ENCODE measurements at places on chromosomes 2 and 18.
A peak's percentile ranks its signal among the peaks of the same experiment; 100 is the strongest.

- DNase-seq, result no peak
Observed at GRCh38 chr18:52130624-52131301, 209.2 kb upstream of the DCC start.

DNA sequence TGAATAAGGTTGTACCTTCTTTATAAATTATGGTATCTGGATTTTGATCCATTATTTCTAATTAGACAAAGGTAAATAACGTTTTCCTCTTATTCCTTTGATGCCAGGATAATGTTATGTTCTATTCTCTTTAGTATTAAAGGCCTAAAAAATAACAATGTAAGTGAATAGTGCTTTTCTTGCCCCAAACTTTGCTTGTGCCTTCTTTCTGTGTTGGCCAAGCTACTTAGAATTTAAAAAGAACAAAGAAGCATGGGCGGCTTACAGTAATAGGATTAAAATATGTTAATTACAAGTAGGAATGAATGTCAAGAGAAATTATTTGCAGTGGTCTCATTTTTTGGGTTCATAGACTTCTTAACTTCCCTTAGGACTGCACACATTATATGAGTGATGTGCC is 105.0 kb upstream of the FSIP2 start:
- no peak for DNase-seq

DNA sequence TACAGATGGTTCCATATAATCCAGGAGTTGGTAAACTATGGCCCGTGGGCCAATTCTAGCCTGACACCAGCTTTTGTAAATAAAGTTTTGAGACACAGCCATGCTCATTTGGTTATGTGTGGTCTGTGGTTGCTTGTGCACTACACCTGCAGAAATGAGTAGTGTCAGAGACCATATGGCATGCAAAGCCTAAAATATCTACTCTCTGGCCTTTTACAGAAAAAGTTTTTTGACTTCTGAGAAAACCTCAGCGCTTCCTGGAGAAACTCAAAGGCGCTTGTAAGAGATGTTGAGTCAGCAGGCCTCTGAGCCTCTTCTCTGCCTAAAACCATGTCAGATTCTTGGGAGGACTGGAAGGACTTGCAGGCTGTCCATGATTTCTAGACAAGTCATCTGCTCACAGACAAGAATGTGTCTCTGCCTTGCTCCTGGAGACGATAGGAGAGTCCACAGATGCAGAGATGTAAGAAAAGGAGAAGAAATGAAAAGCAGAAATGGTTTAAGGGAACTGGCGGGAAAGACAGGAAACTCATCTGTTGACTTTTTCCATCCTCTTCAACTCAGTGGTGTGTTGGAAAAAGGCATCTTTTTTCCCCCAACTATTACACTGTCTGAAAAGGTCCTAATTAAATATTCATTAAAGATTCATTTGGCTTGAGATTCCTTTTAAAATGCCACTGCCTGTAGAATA is 5.2 kb downstream of the TTC39C start:
- DNase-seq, result peak; percentile 73

GRCh38 chr18:31950583-31950982 is 7.7 kb upstream of the TRAPPC8 start:
- DNase-seq, result no peak

DNA sequence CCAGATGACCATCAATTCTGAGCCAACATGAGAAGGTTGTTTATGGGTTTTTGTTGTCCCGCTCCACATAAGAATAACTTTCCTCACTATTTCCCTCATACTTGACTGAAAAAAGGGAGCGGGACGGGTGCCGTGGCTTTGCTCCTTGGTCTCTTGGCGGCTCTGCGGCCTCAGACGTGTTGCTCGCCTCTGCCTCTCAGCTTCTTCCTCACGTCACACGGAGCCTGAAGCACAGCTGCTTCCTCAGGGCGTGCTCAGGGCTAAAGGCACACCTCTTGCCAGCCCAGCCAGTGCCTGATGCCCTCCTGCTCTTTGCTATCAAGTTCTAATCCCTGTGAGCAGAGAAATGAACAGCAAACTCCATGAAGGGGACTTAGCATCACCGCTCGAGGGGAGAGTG is 17.9 kb upstream of the ID2 start:
- DNase-seq, result no peak

DNA sequence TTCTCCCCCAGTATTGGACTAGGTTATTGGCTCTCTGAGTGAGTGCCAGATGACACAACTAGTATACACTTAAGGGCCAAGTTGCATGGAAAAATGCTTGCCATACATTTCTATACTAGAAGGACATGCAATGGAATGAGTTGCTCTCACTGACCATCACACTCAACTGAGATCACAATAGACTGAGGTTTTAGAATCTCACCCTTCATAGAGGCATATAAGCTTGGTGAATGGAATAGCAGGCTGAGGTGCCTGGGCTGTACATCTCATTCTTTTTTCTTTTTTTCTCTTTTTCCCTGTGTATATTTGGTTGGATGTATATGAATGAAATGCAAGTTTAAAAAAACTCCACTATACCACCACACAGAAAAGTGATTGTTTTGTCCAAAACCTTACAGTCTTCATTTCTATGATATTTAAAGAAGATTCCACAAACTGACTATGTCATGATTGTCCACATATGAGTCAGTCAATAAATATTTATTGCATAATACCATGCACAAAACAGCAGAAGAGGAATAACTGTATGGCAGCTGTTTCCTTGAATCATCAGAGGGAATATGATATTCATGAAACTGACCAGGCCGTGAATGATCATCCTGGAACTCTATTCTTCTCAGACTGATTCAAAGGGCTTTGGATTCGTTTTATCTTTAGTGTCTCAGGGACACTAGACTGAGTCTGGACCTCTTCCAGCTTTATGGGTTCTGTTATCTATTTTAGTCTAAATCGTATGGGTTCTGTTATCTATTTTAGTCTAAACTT is 122.6 kb upstream of the STK17B start:
- no peak for DNase-seq

- DNase-seq, result no peak
Observed at GRCh38 chr2:109174626-109175349, 45.8 kb downstream of the SH3RF3 start.

DNA sequence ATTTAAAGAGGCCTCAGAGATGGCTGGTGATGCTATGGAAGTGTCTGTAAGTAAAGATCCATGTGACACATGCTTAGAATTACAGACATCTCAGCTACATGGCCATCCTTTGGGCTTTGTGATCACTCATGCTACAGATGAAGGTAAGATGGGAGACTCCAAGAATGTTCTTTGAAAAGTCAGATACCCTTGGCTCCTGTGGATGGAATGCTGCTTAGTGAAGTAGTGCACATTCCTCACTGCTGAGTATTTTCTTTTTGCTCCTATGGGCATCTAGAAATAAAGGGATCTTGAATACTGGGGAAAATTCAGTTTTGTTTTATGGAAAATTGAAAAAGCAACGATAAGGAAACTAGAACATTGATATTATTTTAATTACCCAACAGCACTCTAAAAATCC is 55.2 kb upstream of the REV1 start:
- no peak for DNase-seq

GRCh38 chr2:117108741-117109267 is 705.7 kb upstream of the DDX18 start:
- no peak for DNase-seq

- DNase-seq, result no peak
Observed at GRCh38 chr2:48345176-48345575, 184.8 kb upstream of the STON1 start.

DNA sequence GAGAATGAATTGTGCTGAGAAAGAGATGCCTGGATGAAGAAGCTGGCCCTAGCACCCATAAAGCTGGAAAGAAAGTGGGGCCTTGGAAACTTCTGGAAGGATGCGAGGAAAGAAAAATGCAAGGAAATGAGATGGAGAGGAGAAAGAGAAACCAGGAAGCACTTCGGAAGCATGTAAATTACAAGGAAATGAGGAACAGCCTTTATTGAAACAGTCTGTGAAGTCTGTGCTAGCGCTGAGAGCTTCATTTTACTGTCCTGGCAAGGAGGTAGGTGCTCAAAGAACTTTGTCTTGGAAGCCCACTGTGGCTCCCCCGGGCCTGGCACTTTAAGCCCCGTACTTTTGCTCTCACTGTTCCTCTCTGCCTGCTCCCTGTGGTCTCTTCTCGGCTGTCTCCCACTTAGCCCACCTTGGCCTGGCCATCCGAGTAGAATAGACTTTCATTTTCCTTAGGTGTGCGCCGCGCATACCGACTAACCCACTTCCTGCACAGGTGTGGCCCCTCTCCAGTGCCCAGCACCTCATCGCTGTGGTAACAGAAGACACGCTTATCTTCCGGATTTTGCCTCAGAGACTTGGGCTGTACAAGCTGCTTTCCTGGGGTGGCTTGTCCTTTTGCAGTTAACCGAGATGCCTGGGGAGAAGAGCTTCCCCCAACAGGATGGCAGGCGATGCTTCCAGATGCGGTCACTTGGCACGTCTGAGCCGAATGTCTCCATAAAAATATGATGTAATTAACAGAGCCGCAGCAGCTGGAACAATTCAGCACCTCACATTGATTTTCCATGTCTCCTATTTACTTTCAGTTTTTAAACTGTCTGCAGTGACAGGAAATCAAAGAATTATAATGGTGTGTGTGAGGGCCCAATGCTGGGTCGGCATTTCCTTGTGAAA is 199.6 kb downstream of the HRH4 start:
- peak; percentile 38 for DNase-seq

GRCh38 chr2:174326161-174327020 is 8.4 kb upstream of the SP9 start:
- DNase-seq, result peak; percentile 28

DNA sequence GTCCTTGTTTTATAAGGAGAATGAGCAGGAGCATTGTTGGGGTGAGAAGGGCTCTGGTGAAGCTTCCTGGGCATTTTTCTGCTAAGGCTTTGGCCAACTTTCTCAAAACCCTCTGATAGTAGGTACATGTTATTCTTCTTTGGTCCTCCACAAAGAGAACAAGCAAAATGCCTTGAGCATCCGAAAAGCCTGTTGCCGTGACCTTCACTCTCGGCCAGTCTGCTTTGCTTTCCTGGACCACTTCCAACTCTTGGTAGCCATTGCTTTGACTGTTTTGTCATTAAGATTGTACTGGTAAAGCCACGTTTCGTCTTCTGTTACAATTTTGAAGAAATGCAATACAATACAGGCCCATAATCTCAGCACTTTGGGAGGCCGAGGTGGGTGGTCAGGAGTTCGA is 27.4 kb upstream of the ALLC start:
- DNase-seq, result no peak

GRCh38 chr2:42974721-42975717 is 182.6 kb upstream of the HAAO start:
- peak; percentile 50 for DNase-seq

DNA sequence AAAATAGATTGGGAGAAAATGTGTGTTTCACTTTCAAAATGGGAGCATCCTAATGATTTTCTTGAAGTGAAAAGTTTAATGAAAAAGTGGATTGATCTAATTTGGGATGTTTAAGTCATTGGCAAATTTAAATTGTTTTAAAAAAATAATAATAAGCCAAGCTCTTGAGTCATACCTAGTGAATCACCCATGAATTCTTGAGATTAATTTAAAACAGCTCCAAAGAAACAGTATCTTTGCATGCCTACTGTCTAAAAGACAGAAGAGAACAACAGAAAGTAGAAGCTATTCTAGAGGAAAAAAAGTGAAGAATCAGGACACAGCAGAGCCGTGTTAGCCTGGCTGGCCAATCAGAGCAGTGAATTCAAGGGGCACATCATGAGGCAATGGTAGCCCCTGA is 7.7 kb downstream of the ACVR1C start:
- no peak for DNase-seq

DNA sequence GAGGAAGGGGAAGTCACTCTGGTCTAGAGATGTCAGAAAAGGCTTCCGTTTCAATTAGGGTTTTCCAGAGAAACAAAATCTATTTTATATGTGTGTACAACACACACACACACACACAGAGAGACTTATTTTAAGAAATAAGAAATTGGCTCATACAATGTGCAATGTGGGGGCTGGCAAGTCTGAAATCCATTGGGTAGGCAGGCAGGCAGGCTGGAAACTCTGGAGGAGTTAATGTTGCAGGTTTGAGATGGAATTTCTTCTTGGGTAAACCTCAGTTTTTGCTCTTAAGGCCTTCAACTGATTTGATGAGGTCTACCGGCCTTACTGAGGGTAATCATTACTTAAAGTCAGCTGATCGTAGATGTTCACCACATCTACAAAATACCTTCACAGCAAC is 62.6 kb downstream of the MDH1 start:
- no peak for DNase-seq

DNA sequence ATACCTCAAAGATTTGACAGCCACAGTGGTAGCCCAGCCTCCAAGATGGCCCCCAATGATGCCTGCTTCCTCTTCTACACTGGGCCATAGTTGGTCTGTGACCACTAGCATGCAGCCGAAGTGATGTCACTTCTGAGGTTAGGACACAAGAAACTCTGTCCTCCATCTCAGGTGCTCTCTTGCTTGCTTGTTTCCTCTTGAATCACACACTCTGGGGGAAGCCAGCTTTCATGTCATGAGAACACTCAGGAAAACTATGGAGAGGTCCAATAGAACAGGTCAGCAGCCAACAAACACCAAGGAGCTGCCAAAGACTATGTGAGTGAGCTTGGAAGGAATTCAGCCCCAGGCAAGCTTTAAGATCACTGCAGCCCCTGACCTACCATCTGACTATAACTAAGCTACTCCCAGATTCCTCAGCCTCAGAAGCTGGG is 3.3 kb upstream of the ADAM17 start:
- no peak for DNase-seq

- DNase-seq, result no peak
Observed at GRCh38 chr2:5694306-5694705, 2.1 kb downstream of the SOX11 start.

DNA sequence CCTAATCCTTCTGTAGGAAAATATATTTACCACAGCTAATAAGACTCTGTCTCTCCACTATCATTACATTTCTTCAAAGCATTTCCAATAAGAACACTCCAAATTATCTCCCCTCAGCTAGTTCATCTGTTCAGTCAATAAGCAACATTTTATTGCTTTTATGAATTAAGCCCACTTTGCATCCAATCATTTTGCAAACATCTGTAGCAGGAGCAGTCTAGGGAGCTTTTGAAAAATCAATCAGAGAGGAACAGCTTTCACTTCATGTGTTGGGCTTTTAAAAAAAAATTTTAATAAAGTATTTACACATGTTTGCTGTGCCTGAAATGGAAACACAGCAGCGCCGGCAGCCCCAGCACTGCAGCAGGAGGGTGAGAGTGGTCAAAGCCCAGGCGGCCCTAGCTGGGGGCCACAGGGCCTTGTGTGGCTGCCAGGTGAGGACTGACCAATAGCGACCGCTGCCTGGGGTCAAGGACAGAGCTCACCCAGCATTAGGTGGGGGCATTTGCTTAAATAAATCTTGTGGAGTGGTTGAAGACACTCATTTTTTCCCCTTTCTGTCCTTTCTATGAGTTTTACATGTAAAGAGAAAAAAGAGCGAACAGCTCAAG is 250.7 kb downstream of the RNF144A start:
- DNase-seq, result no peak

DNA sequence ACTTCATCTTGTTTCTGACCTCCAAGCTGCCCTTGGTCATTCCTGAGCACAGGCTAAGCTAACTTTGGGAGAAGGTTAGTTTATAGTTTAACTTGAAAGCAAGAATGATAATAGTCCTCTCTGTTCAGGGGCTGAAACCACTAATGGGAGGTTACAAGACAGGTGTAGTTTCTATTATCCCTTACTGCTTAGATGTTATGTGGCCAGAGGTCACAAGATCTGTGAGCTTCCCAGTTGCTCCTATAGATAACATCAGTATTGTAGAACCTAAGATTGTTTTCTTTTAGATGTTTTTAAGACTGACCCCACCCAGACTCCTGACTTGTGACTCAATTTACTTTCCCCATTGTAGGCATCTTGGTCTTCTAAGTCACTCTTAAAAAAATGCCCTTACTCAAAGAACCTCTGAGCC is 94.8 kb upstream of the LPIN2 start:
- no peak for DNase-seq

GRCh38 chr2:236162882-236163470 is 5.2 kb downstream of the GBX2 start:
- DNase-seq, result no peak

- DNase-seq, result no peak
Observed at GRCh38 chr2:115171751-115172150, 729.3 kb downstream of the DPP10 start.
